AG09309 (cell line): ENCODE measurements at places on chromosomes 3 and 15.

GRCh38 chr3:104368760-104369159 lies 997.9 kb upstream of the ALCAM start:
- DNase-seq: no peak

- DNase-seq: no peak
Observed at GRCh38 chr15:81002331-81003096, 1.8 kb downstream of the TLNRD1 start.

DNA sequence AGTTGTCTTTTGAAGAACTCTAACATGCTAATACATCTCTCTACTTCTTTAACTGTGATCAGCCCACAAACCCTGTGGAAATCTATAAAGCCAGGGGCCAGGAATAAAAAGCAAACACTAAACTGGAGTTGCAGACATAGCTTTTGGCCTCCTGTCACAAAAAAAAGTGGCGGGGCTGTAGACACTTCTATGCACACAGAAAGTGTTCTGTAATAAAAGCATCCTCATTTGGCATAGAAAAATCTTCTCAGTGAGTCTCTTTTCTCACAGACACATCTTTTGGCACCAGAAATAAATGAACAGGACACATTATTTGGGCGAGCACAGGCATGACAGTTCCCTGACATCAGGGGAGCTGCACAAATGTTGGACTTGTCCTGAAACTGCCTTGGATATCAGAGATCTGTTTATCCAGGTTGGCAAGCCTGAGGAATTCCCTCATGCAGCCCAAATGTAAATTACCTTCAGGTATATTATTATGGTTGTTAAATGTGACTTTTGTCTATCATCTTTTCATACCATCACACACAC lies 355.4 kb downstream of the FGF12 start:
- no peak for DNase-seq

DNA sequence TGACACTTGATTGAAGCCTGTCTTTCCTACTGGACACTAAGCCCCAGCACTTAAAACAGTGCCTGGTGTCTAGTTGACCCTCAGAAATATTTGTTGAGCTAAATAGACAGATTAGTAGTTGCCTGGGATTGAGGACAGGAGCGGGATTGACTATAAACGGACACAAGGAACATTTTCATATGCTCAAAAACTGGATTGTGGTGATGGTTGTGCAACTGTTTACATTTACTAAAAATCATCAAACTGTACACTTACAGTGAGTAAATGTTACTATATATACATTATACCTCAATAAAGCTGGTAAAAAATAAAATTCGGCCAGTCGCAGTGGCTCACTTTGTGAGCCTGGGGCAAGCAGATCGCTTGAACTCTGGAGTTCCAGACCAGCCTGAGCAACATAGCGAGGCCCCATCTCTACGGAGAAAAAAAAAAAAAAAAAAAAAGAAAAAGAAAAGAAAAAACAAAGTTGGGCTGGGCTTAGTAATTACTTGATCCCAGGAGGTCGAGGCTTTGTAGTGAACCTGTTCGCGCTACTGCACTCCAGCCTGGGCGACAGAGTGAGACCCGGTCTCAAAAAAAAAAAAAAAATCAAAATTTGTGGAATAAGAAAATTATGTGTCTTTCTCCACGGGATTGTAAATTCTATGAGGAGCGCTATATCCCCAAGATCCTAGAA lies 632 bp upstream of the IDH3A start:
- DNase-seq: no peak

DNA sequence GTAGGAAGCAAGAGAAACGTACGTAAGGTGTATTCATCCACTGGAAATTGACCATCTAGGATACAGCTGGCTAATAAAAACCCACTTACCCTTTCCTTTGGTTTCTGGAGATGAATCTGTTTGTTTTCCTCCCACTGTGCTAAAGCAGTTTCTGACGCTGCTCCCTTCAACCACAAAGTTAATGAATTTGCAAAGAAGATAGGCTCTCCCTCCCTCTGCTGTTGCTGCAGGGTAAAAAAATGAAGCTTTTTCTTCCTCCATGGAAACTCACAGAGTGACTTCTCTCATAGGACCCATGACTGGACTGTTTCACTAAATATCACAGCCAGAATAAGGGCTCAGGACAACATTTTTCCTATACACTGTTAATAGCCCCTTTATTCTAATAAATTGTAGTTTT lies 172.1 kb upstream of the LRRN1 start:
- no peak for DNase-seq

GRCh38 chr15:96896766-96897165 lies 566.3 kb downstream of the NR2F2 start:
- DNase-seq: no peak

DNA sequence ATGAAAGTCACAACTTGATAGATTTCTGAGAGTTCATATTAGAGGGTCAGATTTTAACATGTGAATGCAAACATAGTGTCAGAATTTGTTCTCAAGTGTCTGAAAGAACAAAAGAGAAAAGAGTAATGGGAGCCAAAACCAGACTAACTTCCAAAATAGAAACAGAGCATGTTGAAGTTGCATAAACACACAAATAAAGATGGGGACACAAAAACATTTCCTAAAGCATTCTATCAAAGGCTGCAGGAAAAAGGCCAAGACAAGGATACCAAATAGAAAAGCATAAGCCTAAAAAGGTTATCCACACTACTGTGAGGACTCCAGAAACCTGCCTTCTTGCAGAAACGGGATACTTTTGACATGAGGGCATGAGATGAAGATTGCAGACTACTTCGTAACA lies 2.8 kb downstream of the FHIT start:
- DNase-seq: no peak
